ENCODE measurements at places on chromosomes 12 and 14.

GRCh38 chr12:4743046-4743445, 22.8 kb downstream of the GALNT8 start:
- no peak for DNase-seq

GRCh38 chr12:62834406-62834805, 100.5 kb downstream of the PPM1H start:
- no peak for DNase-seq

DNA sequence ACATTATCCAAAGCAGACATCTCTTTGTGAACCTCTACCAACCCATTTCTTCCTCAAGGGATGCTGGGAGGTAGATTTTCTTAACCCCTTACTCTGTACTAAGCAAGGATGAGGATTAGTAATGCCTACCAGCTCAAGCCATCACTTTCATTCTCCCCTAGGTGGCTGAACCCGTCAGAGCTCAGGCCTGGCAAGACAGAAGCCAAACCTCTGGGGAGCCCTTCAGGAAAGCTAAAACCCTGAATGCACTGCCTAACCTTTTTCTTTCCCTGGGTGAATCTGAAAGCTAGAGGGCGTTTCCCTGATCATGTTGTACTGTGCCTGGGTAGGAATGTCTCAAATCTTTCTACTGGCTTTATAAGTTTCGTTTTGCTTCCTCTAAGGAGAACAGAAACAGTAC, 617.3 kb downstream of the RPL10L start:
- no peak for DNase-seq

- no peak for DNase-seq
These were observed 37.4 kb downstream of the IFT43 start for GRCh38 chr14:76022991-76023390.

DNA sequence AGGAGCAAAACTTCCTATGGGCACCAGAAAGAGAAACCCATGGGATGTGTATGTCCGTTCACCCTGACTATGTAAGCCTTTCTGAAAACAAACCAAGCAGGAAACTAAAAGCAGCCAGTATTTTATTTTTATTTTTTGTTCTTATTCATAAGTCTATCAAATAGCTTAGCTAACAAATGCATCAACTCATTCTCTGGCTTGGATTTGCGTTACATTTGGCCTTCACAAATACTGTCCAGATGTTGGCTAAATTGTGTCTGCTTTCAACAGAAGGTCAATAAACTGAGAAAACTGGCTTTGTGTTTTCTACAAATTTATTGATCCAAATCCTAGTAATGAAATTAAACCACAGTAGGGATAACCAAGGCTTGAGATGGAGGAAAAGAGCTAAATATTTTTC, 379.0 kb downstream of the NOVA1 start:
- no peak for DNase-seq
